Right renal cortex interstitium (tissue), 3 donors: ENCODE measurements at places on chromosomes 6 and 20. TPM values are rescaled to one million over a fixed set of nuclear protein-coding genes. Genes with fewer than 3 reads are reported as not detected.

GRCh38 chr6:131258816-131259476 is 123.7 kb downstream of the AKAP7 start:
- DNase-seq = no peak

DNA sequence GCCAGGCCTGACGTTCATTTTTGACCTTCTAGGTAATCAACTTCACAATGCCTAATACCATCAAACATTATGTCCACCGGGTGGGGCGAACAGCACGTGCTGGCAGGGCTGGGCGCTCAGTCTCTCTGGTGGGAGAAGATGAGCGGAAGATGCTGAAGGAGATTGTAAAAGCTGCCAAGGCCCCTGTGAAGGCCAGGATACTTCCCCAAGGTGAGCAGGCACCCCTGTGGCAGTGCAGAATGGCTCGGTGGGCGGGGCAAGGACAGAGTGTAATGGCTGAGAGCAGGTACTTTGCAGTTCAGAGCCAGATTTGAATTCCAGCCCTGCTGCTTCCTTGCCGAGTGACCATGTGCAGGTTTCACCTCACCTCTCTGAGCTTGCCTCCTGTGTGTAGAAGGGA is 17.1 kb downstream of the DDX27 start:
- no peak for DNase-seq

DNA sequence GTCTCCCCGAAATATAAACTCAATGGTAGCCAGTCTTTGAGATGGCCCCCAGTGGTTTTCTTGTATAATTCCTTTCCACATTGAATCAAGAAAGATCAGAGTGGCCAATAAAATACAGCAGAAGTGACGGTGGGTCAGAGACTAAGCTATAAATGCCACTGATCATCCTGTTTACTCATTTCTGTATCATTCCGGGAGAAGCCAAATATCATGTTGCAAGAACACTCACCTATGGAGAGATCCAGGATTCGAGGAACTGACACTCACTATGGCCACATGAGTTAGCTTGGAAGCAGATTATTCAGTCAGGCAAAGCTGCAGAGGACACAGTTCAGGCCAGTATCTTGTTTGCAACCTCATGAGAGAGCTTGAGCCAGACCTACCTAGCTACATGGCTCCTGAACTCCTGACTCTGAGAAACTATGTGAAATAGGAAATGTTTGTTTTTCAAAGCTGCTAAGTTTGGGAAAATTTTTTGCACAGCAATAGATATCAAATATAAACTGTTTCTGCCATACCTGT is 132.4 kb upstream of the ADGRF1 start:
- DNase-seq = no peak

GRCh38 chr20:25238319-25239037 is 9.4 kb upstream of the PYGB start:
- DNase-seq = no peak

- peak; percentile 29 for DNase-seq
These were observed 734 bp downstream of the TPBG start for GRCh38 chr6:82364087-82365015.

DNA sequence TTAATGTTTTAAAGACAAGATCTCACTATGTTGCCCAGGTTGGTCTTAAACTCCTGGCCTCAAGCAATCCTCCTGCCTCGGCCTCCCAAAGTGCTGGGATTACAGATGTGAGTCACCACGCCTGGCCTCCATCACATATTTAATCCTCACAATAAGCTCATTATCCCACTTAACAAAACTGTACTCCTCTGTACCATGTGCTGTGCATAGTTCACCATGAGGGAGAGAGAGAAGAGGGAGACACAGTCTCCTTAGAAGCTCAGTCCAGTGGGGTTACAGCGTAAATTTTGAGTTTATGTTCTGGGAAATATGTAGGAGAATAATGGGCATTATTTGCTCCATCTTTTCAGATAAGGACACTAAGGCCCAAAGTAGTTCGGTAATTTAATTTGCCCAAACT is 7.9 kb upstream of the CPNE5 start:
- no peak for DNase-seq

DNA sequence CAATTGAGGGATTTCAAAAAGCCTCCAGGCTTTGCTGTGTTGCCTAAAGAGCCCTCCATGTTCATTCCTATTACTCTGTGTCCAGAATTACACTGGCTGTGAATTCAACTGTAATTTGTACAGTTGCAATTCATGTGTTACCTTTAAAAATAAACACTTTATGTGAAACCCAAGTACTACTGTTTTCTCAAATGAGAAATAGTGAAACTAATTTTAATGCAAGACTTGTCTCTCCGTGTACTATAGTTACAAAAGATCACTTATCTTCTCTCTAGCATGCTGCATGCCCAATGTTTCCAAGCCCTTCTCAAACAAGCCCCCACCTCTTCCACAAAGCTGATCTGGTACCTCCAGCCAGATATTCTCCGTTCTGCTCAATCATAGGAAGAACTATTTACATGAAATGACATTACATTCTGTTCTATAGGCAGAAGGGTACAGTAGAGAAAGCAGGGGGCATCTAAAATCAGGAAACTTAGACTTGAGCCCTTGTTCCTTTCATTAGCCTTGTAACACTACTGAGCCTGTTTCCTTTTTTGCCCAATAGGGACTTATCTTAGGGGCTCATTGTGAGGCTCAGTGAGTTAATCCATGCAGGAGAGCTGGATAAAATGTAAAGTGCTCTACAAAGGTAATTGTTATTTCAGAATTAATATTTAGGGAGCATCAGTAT is 12.3 kb upstream of the COL9A1 start:
- no peak for DNase-seq

GRCh38 chr20:7855545-7855944 is 84.7 kb downstream of the HAO1 start:
- DNase-seq = no peak

GRCh38 chr6:143971482-143972205 is 36.4 kb downstream of the PLAGL1 start:
- no peak for DNase-seq

- no peak for DNase-seq
These were observed 554.8 kb downstream of the TBC1D32 start for GRCh38 chr6:120779441-120779840.

The FITM2 gene
- 8.2 TPM for polyA plus RNA-seq

The BMP5 gene
- polyA plus RNA-seq = 2.7 TPM

GRCh38 chr6:34940030-34940434 is 51.0 kb downstream of the ANKS1A start:
- no peak for DNase-seq

GRCh38 chr20:19928328-19929011 is 88.7 kb upstream of the NAA20 start:
- DNase-seq = no peak

DNA sequence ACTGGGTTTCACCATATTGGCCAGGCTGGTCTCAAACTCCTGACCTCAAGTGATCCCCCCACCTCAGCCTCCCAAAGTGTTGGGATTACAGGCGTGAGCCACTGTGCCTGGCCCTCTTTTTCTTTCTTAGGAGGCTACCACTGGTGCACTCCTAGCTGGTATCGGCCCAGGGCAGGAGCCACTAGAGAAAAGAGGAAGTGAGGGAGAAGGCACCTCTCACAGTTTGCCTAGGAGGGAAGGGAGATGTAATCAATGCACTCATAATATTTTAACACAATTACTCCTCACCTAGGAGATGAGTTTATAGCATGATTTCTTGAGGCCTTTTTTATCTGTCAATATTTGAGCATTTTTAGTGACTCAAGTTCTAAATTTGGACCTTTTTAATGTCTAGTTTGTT is 189.0 kb upstream of the SOX4 start:
- no peak for DNase-seq

- DNase-seq = no peak
These were observed 57.3 kb upstream of the TRAF3IP2 start for GRCh38 chr6:111662794-111663593.

GRCh38 chr20:31322504-31322903 is 14.1 kb upstream of the DEFB116 start:
- no peak for DNase-seq

The EDN3 gene
- 4.4 TPM for polyA plus RNA-seq

GRCh38 chr6:10528158-10528981 is 7.2 kb downstream of the GCNT2 start:
- no peak for DNase-seq

DNA sequence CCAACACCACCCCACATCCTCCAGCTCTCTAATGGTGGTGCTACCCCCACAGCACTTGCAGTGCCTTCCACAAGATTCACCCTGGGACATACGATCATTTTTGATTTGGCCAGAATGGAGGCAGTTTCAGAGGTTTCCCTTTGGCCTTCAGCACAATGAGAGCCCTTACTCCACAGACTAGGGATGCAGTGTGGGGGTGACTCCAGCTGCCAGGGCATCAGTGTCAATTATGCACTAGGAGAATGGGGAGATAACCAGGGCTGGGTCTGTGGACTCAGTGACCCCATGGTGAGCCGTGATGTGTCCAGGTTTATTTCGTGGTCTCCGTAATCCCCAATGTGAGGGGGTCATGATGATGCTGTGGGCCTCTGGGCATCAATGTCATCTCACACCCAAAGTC is 31.5 kb upstream of the MICB start:
- no peak for DNase-seq

DNA sequence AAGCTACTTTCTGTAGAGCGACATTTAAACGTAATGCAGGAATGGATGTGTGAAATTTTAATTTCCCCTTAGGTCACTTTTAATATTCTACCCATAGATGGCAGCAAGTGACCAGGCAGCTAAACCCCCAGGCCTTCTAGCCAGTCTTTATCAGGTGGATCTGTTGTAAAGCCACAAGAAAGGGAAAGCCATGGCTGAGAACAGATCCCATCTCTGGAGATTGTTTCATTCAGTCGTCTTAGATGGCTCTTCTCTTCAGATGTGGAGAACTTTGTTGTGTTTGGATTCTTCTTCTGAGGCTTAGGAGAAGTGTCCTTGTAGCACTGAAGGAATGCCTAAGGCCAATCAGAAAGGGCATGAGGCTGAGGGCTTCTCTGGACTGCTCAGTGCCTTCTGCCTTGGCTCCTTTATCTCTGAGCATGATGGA is 15.8 kb upstream of the RNF182 start:
- no peak for DNase-seq

DNA sequence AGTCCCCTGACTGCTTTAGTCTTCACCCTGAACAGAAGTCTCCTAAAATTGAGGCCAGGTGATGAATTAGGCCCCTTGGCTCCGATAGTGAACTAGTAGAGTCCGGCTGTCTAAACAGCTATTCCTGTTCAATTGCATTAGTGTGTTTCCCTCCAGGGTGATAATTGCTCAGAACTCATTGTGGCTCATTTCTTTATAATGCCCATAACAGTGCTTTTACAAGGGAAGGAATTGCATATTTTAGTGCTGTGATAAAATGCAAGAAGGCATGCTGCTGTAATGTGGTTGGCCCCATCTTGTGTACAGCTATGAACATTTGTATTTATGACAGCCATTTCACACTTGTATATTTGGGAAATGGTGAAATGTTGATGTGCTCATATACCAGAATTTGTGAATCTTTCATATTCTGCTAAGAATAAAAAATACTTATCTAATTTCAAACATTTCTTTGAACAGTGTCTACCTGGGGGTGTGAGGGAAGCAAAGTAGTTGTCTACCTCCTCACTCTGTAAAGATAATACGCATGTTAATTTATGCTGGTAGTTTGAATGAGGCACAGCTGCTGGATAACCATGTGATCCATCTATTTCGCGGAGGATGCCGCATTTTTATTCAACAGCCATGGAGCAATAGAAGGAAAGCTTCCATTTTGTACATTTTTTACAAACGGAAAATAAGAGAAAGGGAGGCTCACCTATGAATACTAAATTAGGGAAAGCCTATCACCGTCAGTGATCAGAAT is 451.4 kb downstream of the NKAIN2 start:
- DNase-seq = no peak

The GDAP1L1 gene
- 0.11 TPM for polyA plus RNA-seq

DNA sequence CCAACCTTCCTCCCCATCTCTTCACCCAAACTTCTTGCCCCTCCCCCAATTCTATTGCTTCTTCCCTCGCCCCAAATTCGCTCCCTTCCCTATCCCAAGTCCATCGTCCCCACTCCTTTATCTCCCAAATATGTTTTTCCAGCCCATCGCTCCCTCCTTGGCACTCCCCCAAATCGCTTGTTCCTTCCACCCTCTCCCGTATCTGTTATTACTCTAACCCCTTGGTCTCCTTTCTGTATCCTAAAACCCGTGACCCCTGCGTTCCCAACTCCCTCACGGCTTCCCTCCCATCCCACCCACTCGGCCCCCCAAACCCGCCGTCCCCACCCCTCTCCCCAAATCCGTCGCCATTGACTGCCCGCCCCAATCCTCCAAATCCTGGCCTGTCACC is 584 bp downstream of the MTCH1 start:
- DNase-seq = no peak

DNA sequence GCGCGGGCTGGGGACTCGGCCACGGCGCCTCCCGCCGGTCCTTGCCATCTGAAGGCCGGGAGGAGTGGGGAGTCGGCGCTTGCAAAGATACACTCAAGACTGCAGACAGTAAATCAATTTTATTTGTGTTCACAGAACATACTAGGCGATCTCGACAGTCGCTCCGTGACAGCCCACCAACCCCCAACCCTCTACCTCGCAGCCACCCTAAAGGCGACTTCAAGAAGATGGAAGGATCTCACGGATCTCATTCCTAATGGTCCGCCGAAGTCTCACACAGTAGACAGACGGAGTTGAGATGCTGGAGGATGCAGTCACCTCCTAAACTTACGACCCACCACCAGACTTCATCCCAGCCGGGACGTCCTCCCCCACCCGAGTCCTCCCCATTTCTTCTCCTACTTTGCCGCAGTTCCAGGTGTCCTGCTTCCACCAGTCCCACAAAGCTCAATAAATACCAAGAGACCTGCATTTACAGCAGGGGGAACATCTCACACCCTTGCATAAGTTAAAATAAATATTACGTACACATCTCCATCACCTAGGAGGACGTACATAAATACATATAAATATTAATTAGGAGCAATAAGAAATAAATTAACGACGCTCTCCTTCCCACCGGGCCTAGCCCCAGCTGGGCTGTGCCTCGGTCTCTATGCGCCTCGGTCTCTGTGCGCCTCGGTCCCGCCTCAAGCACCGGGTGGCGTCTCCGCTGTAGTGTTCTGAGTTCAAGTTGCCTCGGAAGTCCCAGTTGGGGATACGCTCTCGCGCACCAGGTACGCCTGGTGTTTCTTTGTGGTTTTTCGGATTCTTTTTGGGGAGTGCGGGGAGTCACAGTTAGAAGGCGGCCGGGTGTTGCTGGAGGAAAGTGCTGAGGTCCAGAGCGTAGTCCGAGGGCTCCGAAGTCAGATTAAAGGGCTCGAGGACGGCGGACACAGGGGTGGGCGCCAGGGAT is 889 bp upstream of the FLOT1 start:
- no peak for DNase-seq

DNA sequence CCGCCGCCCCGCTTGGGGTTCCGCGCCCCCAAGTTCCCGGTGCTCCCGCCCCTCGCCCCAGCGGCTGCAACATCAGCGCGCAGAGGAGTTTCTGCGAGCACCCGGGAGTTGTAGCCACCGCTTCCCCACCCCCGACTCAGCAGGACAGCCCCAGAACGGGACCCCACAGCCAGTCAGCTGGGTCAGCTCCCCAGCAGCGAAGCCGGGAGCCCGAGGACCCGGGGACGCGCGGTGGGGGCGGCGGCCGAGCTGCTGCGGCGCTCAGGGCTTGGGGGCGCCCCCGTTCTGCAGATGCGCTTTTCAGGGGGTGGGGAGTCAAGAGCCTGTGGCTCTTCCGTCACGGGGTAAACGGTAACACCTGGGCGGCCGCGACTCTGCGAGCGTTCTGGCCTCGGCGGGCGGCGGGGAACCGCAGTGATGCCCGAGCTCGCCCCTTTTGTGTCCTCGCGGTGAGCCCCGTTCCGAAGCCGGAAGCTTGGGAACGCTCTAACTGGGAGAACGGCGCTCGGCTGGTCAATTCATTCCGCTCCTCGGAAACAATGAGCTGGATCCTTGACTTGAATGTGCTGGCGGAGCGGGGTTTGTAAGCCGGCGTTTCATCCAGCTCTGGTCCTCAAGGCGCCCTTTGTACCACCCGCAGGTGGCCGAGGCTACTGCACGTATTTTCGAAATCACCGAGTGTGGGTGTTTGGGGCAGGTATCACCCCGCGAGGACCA is 774 bp downstream of the PLEKHG1 start:
- no peak for DNase-seq
